ENCODE measurements at places on chromosomes 1 and 21.
A peak's percentile ranks its signal among the peaks of the same experiment; 100 is the strongest.

DNA sequence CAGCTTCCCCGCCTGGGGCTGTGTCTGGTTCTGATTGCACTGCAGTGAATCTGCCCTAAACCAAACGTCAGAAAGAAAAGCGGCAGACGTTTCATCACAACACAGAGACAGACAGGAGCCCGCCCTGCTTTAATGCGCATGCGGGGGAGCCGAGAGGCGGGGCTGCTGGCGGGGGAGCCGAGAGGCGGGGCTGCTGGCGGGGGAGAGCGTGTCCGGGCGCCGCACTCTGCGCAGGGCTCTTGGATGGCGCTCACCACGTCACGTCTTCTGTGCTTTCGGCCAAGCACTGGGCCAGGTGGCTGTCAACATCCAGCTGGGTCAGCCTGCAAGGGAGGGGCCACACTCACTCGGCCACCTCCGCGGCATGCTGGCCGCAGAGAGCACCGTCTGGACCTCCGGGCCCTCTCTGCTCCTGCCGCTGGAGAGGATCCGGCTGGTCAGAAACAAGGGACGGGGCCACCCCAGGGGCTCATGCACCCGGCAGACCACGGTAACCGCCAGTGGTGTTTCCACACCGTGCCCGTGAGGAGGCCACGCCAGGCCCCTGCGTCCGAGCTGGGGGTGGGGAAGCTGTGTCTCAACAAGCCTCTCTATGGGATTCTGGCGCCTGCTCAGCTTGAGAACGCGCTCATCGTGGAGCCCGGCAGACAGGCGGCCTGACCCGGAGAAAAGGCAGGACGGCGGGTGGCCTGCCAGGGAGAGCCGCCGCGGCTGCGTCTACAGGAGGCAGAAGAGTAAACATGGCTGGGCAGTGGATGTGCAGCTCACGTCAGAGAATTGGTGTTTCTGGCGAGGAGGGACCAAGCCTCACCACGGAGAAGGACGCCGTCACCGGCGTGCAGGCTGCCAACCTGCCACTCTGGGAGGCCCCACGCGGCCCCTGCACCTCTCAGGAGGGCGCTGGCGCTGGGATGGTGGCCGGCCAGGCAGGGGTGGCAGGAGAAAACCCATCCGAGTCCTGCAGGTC, 4.8 kb downstream of the FAAP20 start:
- peak; percentile 89 for DNase-seq

- peak; percentile 9 for DNase-seq
Observed at GRCh38 chr1:245345191-245345884, 190.6 kb downstream of the KIF26B start.

DNA sequence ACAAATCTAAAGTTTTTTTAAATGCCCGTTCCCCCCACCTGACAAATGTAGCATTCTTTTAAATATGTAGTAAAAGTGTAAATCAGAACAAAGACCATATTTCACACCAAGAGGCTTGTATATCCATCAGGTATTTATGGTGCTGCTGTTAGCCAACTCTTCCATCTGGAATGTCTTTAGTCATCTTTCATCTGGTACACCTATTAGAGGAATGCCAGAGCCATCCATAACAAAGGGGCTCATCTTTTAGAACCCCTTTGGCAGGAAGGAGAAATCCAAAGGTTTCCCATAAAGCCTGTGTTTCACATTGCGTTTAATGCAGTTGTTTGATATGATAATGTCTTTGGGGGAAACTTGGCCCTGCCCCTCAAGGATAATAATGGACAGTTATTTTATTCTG, 79.3 kb upstream of the C1orf87 start:
- DNase-seq = no peak

DNA sequence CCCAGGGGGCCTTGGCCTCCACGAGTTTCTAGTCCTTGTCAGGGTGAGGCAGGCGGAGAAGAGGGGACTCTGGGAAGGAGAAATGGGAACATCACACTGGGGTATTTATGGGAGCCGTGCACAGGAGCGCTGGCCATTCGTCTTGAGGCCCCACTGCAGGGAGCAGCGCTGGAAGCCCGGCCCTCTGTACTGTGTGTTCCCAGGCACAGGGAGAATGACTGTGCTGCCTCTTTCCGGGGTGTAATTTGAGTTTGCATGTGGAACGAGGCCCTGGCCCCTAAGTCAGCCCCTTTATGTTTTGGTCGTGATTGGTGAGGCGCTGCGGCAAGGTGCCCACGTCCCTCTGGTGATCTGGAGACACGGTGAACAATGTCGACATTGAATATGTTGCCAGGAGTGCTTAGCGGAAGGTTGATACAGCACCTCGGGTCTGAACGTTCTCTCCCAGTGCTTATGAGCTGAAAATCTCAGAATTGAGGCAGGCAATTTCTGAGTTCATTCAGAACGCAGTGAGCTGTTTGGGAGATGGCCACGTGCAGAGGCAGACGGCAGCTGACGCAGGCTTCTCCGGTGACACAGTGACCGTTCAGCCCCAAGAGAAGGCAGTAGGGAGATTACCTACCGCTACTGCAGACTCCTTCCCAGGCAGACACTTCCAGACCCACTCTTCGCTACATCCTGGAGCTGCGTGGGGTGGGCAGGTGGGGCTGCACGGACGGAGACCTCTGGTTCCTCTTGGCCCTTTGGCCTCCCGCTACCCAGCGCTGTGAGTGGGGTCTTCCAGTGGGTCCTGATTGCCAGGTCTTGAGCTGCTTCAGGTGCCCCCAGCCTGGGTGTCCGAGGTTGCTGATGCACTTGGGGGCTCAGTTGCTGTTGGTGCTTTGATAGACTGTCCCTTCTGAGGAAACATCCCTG, 265.8 kb downstream of the CAMTA1 start:
- no peak for DNase-seq

- DNase-seq = no peak
Observed at GRCh38 chr1:178278916-178279686, 185.2 kb downstream of the RASAL2 start.

- DNase-seq = no peak
Observed at GRCh38 chr1:43339584-43340232, 2.1 kb downstream of the MPL start.

Data from HEK293T (cell line).